ENCODE measurements at places on chromosomes 1 and 21. TPM values are rescaled to one million over a fixed set of nuclear protein-coding genes. Genes with fewer than 3 reads are reported as not detected.
A peak's percentile ranks its signal among the peaks of the same experiment; 100 is the strongest.

Gene C1orf94
- 0.06 TPM for polyA plus RNA-seq

Gene SPRR2B
- 0.16 TPM for polyA plus RNA-seq

DNA sequence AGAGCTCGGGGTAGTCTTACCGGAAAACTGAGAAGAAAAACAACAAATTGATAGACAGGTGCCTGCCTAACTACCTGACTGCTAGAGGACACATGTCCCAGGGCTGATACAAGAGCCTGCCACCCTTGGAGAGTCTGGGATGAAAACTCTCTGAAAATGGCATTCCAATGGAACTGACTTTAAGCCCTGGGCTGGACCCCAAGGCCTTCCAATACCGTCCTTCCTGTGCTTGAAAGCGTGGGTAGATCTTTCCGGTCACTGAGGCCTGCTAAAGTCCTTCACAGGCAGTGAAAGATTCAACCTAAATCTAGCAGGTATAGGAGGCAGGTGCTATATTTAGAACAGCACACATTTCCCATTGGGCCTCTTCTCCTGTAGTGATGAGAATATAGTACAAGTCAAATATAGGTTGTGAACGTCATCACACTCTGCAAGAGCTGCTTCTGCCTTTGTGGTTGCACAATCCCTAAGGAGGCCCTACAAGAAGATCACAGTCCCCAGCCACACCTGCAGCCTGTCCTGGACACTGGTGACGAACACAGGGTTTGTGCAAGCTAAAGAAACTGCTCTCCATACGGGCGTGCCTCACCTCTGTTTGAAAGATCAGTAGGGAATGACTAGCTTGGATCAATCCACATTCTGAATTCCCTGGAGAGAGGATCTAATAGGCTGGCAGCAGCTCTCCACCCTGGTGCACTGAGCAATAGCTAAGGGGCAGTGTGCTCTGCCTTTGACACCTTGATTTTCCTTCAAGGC lies 876 bp upstream of the CHML start:
- DNase-seq = no peak

DNA sequence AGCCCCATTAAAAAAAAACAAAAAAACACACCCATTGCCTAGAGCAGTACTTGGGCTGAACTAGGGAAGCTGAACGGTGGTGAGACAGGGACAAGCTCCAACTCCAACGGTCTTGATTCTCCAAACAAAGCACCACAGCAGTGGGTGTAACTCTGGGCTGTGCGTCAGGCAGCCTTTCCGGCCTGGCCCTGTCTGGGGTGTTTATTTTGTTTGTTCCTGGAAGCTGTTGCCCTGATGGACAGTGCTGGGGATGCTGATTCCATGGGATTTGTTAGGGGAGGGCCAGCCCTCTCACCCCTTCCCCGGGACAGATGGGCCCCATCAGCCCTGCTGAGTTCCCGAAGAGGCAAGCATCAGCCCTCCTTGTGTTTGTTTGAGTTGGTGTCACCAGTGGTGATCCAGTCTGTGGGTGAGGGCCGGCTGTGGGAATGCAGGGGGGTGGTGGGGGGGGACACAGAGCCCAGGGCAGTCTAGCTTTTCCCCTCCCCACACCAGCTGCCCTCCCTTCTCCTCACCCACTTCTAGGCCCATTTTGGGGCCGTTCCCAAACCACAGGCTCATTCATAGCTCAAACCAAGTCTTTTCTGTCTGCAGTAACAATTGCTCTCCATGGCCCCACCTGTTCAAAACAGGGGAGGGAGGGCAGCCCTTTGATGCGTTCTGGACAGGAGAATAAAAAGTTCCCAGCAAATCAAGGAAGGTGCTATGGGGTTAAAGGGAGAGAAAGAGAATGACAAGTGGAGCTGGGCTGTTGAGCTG lies 4.5 kb downstream of the WNT2B start:
- no peak for DNase-seq

DNA sequence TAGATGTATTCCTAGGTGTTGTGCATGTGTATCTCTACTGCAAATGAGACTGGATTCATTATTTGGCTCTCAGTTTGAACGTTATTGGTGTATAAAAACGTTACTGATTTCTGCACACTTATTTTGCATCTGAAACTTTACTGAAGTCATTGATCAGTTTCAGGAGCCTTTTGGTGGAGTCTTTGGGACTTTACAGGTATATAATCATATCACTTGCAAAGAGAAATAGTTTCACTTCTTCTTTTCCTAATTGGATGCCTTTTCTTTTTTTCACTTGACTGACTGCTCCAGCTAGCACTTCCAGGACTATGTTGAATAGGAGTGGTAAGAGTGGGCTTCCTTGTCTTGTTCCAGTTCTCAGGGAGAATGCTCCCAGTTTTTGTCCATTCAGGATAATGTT lies 252.2 kb downstream of the SMYD3 start:
- no peak for DNase-seq

DNA sequence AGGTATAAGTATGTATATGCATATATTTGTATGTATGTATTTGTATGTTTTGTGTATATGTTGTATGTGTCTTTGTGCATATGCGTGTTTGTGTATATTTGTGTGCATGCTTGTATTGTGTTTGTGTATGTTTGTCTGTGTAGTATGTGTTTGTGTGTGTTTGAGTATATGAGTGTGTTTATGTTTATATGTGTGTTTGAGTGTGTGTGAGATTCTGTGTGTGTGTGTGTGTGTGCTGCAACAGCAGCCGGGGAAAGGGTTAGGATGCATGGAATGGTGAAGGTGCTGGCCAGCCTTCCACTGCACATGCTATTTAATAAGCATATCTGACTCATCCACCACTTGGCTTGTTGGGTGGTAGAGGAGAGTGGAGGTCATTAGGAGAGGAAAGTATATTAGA lies 46.6 kb upstream of the RAB4A start:
- DNase-seq = no peak

DNA sequence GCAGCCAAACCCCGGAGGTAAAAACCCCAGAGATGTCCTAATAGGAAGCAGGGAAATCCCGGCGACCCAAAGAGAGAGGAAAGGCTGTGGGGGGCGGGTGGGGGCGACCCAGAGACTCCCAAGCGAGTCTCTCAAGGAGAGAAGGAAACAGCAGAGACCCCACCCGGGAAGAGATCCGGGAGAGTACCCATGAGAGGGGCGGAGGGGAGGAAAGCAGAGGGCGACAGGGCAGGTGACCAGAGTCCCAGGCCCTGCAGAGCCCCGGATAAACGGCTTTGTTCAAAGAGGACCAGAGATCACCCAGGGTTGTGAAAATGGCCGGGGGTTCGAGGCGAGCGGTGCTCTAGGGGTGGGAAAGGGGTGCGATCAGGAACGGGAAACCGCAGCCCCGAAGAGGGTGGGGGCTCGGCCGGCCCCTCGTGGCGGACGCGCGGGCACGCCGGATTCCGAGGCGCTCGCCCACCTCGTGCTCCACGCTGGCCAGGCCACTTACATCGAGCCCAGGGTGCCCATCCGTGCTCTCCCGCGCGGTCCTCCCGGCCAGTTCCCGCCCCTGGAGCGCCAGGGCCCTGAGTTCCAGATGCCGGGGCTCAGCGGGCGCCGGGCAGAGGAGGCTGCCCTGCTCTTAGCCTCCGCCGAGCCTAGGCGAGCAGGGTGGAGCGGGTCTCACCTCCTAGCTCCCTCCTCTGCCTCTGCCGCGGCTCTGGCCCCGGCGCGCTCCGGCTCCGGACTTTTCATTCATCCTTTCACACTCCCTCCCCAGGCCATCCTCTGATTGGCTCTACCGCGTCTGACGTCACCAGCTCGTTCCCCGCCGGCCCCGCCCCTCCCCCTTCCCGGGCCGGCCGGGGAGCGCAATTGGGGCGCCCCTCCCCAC lies 52.3 kb downstream of the RHBG start:
- DNase-seq = peak; percentile 62

DNA sequence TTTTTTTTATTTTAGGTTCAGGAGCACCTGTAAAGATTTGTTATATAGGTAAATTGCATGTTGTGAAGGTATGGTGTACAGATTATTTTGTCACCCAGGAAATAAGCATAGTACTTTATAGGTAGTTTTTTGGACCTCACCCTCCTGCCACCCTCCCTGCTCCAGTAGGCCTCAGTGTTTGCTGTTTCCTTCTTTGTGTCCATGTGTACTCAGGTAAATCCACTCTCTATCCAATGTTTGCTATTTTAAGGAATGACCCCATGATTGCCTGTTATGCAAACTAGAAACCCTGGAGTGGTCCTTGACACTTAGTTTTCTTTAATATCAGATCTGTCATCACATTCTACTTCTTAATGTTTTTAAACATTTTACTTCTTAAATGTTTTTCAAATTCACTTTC lies 33.9 kb downstream of the LHX9 start:
- DNase-seq = no peak

Gene HEYL
- 23.4 TPM for polyA plus RNA-seq

DNA sequence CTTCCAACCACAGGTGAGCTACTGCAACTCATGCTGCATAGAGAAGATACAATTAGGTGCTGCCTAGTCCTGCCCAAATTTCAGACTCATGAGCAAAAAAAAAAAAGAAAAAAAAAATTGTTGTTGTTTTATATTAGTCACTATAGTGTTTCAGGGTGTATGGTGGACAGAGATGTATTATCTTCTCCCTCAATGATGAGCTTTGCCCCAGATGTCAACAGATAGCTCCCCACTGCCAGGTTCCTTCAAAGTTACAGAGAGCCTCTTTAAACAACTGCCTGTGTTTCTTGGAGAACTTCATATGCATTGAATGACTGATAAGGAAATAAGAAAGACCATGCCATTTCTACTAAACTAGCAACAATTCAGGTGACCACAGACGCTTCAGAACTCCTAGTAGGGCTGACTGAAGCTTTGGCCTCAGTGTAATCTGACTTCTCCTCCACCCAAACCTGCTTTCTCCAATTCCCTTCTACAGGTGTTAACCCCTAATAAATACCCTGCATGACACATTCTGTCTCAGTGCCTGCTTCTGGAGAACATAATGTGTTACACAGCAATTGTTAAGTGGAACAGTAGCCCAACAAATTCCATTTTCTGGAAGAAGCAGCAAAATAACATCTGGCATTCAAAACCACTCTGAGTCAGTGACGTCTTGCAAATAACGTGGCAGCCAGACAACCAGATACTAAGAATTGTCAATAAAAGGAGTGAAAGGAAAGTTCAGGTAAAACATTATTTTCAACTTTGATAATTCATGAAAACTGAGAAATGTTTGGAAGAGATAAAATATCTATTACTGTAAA lies 147.7 kb downstream of the CDC42BPA start:
- no peak for DNase-seq

- no peak for DNase-seq
Measured at GRCh38 chr1:72481420-72481970, 199.2 kb upstream of the NEGR1 start.

- DNase-seq = no peak
Measured at GRCh38 chr1:221602830-221603229, 139.1 kb downstream of the DUSP10 start.

- no peak for DNase-seq
Measured at GRCh38 chr1:8285965-8286364, 31.9 kb upstream of the SLC45A1 start.

Gene PCAT6
- 2.9 TPM for polyA plus RNA-seq

- no peak for DNase-seq
Measured at GRCh38 chr1:155082301-155083051, 3.8 kb downstream of the EFNA3 start.

DNA sequence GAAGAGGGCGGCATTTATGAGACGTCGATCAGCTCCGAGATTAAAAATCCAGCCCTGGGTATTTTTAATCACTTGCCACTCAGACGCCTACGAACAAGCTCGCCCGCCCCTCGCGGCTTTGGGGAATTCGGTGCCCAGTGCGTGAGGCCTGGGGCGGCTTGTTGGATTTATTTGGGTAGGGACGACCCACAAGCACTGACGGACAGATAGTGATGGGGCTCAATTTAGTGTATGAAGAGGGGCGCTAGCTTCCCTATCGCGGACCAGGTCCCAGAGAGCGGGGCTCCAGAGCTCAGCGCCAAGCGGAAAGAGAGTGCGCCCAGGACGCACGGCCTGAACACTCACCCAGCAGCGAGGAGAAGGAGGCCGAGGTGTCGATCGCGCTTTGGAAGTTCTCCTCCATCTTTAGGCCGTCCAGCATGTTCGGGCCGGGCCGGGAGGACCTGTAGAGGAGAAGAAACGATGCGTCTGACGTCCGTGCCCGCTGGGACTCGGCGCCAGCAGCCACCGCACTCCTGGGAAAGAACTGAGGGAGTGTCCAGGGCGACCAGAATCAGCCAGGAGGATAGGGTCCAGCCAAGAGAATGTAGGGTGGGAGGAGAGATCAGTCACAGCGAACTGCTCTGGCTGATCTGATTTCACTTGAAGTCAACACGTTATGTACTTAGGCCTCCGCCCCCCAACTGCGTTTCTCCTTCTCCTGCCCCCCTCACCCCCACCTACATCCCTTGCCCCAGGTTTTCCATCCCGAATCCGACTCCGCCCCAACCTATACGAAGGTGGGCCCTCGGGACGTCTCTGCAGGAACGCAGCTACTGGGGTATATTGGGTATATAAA lies 1.2 kb downstream of the LMX1A start:
- no peak for DNase-seq

- no peak for DNase-seq
Measured at GRCh38 chr1:219000631-219001030, 173.0 kb upstream of the LYPLAL1 start.

Gene ABCG1
- polyA plus RNA-seq = 7.6 TPM
